ENCODE measurements at places on chromosomes 3 and 15.

DNA sequence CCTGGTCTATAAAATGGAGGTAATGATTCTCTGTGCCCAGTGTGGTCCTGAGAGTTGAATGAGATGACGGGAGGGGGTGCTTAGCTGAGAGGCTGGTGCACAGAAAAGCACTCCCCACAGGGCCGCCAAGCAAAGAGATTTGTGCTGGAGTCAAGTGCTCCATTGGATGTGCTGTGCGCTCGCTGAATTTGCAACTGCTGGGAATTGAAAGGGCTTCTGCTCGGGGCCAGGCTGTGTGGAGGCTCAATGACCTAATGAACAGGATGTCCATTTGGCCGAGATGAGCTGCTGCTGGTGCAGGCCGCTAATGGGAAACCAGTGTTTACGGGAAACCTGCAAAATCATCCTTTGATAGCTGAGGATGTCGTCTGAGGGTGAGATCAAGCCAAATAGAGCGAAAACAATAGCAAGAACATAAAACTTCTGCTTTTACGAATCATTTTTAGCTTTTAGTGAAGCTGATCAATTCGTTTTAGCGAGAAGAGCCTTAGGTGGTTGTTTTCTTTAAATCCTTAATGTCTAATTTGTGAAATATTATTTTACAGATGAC is 211.7 kb downstream of the GABRG3 start:
- DNase-seq = no peak

DNA sequence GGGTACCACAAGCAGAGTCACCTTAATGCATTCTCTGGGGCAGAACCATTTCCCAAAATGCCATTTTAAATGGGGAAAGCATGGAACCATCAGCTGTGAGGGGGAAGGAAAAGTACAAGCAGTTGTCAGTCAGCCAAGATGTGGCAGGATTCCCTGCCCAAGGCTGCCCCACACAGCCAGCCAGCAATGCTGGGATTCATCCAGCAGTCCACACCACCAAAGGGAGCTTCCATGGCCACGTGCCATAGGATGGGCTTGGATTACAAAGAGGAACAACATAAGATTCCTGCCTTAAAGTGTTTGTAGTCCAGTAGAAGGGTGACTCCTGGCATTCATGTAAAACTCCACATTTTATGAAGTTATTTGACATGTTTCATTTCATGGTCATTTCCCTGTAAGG is 233.3 kb downstream of the SHOX2 start:
- no peak for DNase-seq

DNA sequence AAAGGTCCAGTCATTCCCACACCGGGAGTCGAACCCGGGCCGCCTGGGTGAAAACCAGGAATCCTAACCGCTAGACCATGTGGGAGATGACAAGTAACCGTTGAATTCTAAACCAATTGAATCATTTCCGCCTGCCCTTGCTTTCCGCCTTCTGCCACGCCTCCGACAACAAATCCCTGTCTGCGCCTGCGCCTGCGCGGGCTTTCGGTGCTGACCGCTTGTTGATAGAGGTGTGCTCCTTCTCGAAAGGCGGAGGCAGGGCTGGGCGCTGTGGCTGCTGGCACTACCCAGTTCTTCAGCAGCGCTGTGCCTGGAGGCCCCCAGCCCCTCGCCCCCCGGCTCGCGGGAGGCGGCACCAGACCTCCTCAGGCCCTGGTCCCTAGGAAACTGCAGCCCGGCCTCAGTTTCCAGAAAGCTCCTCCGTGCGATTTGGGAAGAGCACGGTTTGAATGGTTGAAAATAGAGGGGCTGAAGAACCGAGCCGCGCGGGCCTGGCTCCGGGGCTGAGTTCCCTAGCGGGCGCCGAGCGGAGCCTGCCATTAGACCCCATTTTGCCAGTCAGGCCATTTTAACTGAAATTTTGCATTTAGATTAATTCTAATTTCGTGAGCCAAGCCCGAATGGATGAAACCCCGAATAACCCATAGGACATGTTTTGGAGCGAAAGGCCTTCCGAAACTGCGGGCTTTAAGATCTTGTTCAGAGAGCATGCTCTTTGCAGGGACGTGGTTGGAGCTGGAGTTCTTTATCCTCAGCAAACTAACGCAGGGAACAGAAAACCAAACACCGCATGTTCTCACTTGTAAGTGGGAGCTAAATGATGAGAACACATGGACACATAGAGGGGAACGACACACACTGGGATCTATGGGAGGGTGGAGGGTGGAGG is 219.3 kb upstream of the ATP10A start:
- peak; percentile 95 for DNase-seq

- DNase-seq = no peak
Measured at GRCh38 chr3:60906283-60906682, 345.0 kb downstream of the FHIT start.

DNA sequence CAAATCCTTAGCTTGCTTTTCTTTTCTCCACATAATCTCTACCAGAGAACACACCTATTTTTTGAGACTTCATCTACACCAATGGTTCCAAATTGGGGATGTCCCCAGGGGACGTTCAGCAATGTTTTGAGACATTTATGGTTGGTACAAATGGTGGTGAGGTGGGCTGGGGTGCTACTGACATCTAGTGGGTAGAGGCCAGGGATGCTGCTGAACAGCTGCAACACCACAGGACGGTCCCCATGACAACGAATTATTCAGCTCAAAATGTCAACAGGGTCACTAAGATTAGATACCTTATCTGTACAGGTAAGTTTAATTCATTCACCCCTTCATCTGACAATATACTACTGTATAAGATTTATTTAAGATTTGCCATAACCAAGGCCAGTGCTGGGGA is 14.4 kb downstream of the GK5 start:
- no peak for DNase-seq

- no peak for DNase-seq
Measured at GRCh38 chr15:96347181-96348111, 16.9 kb downstream of the NR2F2 start.

DNA sequence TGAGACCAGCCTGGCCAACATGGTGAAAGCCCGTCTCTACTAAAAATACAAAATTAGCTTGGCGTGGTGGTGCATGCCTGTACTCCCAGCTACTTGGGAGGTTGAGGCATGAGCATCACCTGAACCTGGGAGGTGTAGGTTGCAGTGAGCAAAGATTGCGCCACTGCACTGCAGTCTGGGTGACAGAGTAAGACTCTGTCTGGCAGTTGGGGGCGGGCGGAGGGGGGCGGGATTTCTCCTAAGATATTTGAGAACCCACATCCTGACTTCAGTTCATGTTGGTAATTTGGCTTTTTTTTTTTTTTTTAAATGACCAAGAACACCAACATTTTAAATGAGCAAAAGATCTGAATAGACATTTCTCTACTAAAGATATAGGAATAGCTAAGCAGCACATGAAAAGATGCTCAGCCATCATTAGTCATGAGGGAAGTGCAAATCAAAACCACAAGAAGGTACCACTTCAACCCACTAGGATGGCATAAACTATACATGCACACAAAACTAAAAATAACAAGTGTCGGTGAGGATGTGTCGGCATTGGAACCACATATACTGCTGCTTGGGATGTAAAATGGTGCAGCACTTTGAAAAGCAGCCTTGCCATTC is 75.6 kb upstream of the LMOD3 start:
- no peak for DNase-seq

DNA sequence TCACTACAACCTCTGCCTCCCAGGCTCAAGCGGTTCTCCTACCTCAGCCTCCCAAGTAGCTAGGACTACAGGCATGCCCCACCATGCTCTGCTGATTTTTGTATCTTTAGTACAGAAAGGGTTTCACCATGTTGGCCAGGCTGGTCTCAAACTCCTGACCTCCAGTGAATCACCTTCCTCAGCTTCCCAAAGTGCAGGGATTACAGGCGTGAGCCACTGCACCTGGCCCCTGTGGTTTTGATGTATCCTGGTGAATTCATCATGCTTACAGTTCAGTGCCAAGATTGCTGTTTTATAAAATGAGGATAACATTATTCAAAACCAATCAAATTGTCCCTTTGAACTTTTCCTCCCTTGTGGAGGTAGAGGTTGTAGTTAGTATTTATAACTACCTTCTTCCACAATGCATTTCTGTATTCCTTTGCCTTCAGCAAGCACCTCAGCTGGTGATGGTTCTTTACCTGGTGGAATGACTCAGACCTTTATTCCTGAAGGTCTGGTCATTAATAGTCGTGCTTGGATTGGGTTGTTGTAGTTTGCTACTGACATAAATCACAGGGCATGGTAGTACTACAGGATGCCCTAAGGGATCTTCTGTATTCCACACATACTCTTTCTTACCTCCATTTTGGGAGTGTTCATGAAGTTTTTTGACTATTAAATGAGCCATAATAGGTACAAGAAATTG is 76.9 kb downstream of the UBP1 start:
- no peak for DNase-seq

Measured in RKO (cell line).